CD4-positive, alpha-beta T cell treated with Interleukin-6 for 4 hours (primary cell): ENCODE measurements at places on chromosomes 1 and 21.

- DNase-seq: no peak
These were observed 5.4 kb upstream of the MYBPHL start for GRCh38 chr1:109312246-109312645.

DNA sequence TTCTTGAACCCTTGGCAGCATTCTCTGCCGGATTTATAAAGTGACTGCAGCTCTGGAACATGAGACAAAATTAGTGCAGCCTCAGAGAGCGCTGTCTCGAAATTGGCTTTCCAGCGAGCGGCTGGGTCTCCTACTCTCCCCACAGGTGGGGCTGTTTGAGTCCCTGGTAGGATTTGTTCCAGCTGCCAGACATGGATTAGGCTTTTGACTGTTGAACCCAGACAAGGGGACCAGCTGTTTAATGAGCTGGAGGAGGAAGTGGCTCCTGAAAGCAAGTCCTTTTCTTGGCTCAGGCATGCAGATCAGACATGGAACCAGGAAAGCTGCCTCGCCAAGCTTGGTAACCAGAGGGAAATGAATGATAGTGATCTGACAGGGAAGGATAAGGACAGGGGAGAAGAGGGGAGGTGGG lies 69.6 kb downstream of the UBIAD1 start:
- DNase-seq: no peak

DNA sequence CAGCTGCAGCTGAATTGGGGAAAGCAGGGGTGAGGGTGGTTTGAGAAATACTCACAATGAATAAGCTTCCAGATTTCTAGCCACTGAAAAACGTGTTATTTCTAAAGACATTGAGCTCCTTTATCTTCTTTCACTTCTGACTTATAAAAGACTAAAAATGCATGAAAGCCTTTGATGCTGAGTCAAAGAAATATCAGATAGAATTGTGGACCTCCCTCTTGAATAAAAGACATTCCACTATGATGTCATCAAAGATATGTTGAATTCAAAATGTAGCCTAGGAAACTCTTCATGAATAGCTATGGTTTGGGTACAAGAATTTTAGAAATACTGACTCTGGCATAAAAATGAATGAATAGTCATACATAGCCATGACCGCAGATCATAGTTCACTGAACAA lies 44.7 kb upstream of the COL24A1 start:
- no peak for DNase-seq

- DNase-seq: no peak
These were observed 91.8 kb downstream of the CHD1L start for GRCh38 chr1:147334292-147334691.

DNA sequence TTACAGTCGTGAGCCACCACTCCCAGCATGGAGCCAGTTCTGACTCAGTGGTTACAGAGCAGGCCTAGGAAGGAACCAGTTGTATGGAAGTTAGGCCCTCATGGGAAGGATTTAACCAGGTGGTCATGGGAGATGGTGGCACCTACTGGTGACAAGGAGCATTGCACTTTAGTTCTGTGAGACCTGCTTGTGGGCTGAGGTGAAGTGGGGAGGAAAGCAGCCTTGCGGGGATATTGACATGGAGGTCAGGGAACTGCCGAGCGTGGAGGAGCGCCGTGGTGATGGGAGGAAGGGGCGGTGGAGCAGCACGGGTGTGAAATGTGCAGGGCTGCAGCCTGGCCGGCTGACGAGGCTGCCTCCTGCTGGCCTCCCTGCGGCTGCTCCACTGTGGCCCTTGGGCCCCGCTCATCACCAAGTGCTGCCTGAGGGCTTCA lies 100.4 kb downstream of the GALNT2 start:
- peak; percentile 47 for DNase-seq

- no peak for DNase-seq
These were observed 56.9 kb downstream of the UBR4 start for GRCh38 chr1:19153169-19153568.

GRCh38 chr1:166950156-166950555 lies 25.2 kb downstream of the ILDR2 start:
- no peak for DNase-seq
